ENCODE measurements at places on chromosomes 7 and 10. TPM values are rescaled to one million over a fixed set of nuclear protein-coding genes. Genes with fewer than 3 reads are reported as not detected.
A peak's percentile ranks its signal among the peaks of the same experiment; 100 is the strongest.

- DNase-seq: no peak
Measured at GRCh38 chr10:98463976-98464754, 17.4 kb upstream of the HPS1 start.

DNA sequence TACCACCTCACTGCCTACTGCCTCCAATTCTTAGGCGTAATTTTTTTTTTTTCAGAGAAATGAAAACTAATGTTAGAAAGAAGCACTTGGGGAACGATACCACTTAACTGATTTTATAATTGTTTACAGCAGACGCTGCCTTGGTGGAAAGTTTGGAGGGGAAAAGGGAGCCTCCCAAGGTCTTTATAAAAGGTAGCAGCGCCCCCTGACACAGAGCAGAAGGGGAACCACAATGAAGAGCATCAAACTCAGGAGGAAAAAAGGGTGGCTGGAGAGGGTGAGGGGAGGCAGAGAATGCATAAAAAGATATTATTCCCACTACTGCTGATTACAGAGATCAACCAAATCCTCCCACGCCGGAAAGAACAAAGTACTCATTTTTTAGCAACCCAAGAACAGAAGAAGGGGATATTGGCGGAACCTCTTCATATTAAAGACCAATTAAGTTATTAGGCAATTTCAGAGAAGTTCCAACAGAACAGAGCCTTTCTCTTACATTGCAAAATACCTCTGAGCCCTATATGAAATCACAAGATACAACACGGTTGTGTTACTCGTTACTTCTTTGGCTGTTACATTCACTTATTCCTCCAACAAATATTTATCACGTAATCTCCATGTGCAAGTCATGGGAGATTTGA is 135.8 kb downstream of the TEX36 start:
- DNase-seq: no peak

GRCh38 chr10:86366033-86366901 is at the start of gene GRID1:
Gene GRID1 (minus strand): TSS chr10:86366795.
- DNase-seq: peak; percentile 18

GRCh38 chr10:77459905-77460304 is 177.7 kb downstream of the KCNMA1 start:
- DNase-seq: no peak

- no peak for DNase-seq
Measured at GRCh38 chr7:88866265-88866863, 70.8 kb upstream of the TEX47 start.

DNA sequence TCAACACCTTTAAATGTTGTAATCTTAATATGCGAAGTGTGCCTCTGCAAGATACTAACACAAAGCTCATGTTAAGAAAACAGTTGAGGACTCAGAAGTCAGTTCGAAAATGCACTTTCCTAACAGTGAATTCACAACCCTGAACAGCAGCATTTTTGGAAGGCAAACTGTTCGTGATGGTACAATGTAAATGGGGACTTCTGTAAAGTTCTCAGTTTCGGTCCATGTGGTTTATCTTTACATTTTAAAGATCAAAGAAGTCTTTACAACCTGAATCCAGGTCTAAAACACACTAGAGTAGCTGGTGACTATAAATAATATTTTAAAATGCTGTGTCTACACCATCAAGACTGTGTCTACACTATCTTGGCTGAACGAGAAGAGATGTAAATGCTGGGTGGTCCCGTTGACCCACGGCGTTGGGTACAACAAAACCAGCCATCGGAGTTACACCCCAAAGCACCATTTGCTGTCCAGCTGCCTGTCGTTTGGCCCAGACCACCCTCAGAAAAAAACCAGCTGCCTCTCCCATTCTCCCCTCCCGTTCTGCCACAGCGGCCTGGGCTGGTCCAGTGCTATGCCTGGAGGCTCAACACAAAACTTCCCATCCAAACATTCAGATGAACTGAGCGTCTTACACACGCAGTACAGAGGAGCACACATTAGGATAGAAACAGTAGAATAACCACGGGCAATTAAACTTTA is 42.9 kb downstream of the MKI67 start:
- DNase-seq: no peak

DNA sequence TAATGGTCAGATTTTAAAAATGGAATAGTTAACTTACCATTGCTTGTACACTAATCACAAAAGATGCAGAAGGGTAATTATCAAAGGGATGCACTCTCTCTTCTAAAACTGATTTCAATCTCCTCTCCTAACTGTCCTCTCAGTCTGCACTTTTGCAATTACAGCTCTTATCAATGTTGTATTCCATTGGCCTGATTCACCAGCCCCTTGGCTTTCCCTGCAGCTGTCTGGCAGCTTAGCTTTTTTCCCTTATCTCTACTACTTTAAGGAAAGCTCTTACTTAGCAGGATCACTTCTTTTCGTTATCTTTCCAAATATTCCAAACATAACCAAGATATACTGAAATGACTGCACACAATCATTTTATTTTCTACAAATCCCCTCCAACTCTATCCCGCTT is 448.8 kb downstream of the GRM8 start:
- DNase-seq: no peak

- no peak for DNase-seq
Measured at GRCh38 chr7:148191391-148192065, 399.0 kb upstream of the C7orf33 start.

GRCh38 chr10:70125918-70126552 is 6.6 kb downstream of the AIFM2 start:
- DNase-seq: no peak

DNA sequence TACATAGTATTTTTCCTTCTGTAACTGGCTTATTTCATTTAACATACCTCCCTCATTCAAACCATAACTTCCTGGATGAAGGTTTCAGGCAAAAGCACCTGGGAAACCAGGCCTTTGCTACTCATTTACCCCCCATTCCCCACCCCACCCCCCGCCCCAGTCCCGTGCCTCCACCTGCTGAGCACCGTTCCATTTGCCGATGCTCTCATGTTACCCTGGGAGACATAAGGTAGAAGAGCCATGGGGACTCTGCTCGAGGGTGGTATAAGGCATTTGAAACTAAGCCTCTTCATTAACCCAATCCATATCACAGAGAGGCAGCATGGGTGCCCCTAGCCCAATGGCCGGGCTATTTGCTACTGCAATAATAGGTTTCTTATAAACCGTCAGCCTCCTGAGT is 22.2 kb upstream of the MCM10 start:
- no peak for DNase-seq

DNA sequence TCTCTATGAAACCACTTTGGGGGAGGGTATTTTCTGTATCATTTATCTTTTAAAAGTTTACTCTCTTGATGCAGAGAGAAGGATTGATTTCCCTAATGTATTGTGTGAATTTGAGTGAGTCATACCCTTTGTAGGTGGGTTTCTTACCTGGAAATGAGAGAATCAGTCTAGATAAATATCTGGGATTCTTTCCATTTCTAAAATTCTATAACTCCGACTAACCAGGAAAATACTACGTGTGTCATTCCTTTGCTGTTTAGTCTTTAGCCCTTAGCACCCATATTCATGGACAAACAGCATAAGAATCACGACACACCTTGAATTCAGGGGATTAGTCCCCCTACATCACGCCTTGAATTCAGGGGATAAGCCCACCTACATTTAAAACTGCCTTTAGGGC is 139.1 kb downstream of the GATA3 start:
- DNase-seq: no peak

DNA sequence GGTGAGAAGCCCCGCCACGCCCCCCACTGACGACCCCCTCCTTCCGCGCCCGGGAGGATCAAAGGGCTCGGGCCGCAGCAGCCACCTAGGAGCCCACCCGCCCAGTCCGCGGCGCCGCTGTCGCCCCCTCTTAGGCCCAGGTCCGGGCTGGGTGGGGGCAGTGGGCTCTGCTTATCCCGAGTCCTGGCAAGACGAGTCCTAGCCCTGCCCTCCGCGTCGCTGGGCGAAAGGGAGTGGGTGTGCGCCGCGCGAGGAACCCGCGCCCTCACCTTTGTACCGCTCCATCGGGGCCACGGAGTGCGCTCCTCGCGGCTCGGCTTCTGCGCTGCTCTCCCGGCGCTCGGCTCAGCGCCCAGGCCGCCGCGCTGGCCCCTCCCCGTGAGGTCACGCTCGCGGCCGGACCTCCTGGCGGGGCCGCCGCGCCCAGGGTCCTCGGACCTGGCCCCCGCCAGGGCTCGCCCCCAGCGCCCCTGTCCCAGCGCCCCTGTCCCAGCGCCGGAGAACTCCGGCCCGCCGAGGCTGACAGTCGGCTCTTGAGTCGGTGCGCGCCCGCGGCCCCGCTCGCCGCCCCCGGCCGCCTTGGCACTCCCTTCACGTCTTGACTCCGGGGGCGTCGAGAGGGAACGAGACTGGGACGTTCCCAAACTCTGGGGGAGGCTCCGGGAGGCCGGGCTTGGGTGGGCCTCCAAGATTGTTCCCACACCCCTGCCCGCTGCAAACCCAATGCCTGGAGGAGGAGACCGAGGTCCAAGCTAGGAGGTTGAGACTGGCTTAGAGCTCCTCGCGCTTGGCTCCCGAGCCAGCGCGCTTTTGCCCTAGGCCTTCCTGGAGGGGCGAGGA is at the start of gene AFAP1L2:
AFAP1L2 (minus strand) TSS at position 332 of the 840 bp plus-strand sequence; CDS start at position 285, 47 bp downstream.
- no peak for DNase-seq

DNA sequence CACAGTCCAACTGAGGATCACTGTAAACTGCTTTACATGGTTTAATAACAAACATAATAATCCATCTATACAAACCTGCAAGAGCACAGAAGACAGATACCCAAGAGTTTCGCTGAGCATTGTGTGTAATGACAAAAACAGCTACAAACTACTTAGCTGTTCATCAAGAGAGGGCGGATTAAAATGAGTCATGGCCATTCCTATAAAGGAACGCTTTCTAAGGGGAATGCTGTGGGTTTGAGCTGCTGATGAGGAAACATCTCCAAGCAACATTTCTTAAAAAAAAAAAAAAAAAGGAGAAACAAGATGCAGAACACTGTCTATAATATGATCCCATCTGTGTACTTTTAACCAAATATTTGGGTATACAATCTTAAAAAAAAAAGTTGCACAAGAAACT is 33.8 kb downstream of the VOPP1 start:
- DNase-seq: no peak

DNA sequence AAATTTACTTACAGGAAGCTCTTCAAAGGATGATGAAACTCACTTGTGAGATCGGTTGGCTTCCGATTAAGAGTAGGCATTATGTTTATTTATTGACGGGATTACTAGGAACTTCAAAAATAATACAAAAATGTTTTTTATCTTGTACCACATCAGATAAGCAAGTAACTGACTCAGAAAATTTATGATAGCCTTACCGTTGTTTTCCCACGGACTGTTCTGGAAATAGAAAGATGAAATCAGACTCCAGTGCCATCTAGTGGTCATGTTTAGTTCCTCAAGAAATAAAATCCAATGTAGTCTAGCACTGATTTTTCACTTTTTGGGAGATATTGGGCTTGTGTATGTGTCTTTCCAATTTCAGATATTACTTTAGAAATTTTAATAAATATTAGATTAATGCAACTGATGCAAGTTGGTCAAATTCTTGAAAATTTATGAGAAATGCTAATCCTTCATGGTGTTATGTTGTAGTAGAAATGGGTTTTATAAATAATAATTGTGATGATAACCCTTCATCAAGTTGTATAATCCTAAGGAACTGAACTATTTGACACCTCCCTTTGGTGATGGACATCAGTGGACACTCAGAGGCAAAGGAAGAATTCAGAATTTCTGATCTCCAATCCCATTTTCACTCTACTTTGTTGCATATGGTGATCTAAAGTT is 168.8 kb downstream of the TMEM26 start:
- DNase-seq: peak; percentile 16

GRCh38 chr10:78892338-78893176 is 176.2 kb upstream of the ZMIZ1 start:
- DNase-seq: no peak

DNA sequence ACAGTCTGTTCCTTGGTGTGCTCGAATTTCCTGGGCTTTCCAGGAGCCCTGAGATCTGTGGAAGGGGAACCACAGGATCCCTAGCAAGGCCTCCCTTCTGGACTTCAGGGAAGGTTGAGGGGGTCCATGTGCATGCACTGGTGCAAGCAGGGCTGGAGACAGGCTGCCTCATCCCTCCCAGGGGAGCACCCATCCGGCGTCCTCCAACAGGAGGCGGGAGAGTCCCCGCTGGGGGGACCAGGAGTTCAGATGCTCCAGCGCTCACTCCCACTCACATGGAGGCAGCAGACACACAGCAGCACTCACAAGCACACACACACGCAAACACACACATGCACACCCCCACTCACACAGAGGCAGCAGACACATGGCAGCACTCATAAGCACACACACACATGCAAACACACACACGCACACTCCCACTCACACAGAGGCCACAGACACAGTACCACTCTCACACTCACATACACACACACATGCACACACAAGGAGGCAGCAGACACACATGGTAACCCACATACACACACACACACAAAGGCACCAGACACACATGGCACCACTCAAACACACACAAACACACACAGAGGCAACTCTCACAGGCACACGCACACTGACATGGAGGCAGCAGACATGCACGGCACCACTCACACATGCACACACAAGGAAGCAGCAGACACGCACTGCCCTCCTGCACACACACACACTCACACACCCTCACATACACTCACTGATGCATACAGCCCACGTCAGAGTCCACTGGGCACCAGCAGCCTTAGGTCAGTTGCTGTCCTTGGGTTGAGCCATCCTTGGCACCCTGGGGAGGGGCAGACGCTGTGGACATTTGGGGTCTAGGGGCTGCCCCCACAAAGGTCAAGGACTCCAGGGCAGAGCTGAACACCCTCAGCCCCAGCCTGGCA is 247.0 kb upstream of the PPP2R2D start:
- no peak for DNase-seq

- no peak for DNase-seq
Measured at GRCh38 chr10:132744839-132745238, 41.1 kb downstream of the NKX6-2 start.

DNA sequence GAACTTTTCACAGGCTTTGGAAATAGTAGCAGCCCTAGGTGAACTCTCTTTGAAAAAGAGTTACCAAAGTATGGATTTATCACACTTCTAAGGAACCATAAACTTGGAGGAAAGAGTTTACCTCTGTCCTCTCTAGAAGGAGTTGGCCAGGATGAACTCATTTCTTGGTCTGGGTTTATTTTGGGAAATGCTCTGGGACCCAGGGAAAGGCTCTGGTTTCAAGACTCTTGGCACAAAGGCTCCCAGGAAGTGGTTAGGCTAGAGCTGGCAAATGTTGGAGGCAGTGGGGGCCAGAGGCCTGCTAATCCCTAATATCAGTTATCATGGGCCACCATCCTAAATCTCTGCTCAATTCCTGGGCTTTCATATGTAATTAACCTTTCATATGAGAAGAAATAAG is 36.3 kb upstream of the CDK6 start:
- DNase-seq: no peak

SPDYE16 gene
- total RNA-seq: not detected

SERPINE1 gene
- 1.1 TPM for total RNA-seq

BMPER gene
- total RNA-seq: not detected

GPR37 gene
- total RNA-seq: 7.5 TPM

ITGA8 gene
- total RNA-seq: not detected

EPHA1 gene
- total RNA-seq: 21.6 TPM

FAM24A gene
- total RNA-seq: not detected

BICC1 gene
- total RNA-seq: 70.2 TPM

ZMIZ1 gene
- total RNA-seq: 20.3 TPM

DNAJC30 gene
- 10.5 TPM for total RNA-seq

MOSPD3 gene
- 11.7 TPM for total RNA-seq

CLDN4 gene
- 325 TPM for total RNA-seq
